Frontal cortex (tissue), 4 donors: ENCODE measurements at places on chromosomes 6 and 20. TPM values are rescaled to one million over a fixed set of nuclear protein-coding genes. Genes with fewer than 3 reads are reported as not detected.

KCNQ5 gene
- total RNA-seq, result 12.6 TPM

EBF4 gene
- 11.8 TPM for total RNA-seq

RSPO4 gene
- under 0.01 TPM for total RNA-seq

DYNLT2 gene
- 2.0 TPM for total RNA-seq

APOBEC2 gene
- total RNA-seq, result not detected

TPMT gene
- total RNA-seq, result 8.2 TPM

ZNF341 gene
- total RNA-seq, result 2.4 TPM

FAXC gene
- 41.6 TPM for total RNA-seq

SNX5 gene
- 50.5 TPM for total RNA-seq

TLDC2 gene
- under 0.01 TPM for total RNA-seq

MACROD2 gene
- total RNA-seq, result 47.7 TPM

HLA-DOA gene
- 0.82 TPM for total RNA-seq

SSTR4 gene
- 0.41 TPM for total RNA-seq

CGA gene
- not detected for total RNA-seq

FAM217A gene
- not detected for total RNA-seq

TSBP1 gene
- total RNA-seq, result not detected
